ENCODE measurements at places on chromosomes 12 and 14.

- DNase-seq = no peak
These were observed 194.1 kb downstream of the ANO6 start for GRCh38 chr12:45409966-45410365.

DNA sequence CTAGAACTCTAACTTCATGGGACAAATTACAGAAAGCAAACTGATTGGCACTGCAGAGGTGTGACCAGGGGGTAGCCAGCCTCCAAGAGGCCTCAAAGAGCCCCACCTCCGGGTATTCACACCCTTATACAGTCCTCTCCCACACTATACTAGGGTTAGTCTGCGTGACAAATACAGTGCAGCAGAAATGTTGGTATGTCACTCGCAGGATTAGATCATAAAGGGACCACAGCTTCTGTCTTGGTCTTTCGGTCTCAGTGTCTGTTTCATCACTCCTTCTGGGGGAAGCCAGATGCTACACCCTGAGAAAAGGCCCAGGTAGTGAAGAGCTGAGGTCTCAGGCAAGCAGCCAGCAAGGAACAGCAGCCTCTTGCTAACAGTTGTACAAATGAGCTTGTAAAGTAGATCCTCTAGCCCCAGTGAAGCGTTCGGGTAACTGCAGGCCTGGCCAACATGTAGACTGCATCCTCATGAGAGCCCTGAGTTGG lies 68.9 kb upstream of the SAV1 start:
- DNase-seq = no peak

GRCh38 chr14:70707138-70708038 lies 65.7 kb downstream of the TTC9 start:
- DNase-seq = no peak

GRCh38 chr14:93712838-93713724 lies 75.2 kb downstream of the PRIMA1 start:
- peak; percentile 36 for DNase-seq

- no peak for DNase-seq
These were observed 248.6 kb upstream of the KRR1 start for GRCh38 chr12:75759842-75760572.

GRCh38 chr12:22624548-22624869 lies 462 bp upstream of the ETNK1 start:
- DNase-seq = no peak

- DNase-seq = no peak
These were observed 953.8 kb downstream of the TRHDE start for GRCh38 chr12:73225941-73226340.

DNA sequence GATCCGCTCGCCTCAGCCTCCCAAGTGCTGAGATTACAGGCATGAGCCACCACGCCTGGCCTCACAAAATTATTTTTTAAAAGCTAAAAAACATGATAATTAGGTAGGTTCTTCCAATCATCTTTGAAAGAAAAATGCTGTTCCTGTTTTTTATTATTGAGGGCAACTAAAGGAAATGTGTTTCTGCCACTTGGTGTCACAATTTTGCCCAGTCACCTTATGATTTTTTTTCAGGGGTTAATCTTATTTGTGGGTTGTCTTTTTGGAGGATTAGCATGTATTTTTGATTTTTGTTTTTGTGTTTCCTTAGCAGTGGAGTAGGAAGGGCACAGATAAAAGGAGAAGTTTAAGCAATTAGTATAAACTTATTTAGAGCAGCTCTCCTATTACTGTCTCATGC lies 79.8 kb downstream of the PRORP start:
- DNase-seq = no peak

- no peak for DNase-seq
These were observed 26.7 kb downstream of the OR10P1 start for GRCh38 chr12:55663391-55663790.

GRCh38 chr12:60176891-60177290 lies 581.1 kb downstream of the SLC16A7 start:
- DNase-seq = no peak

DNA sequence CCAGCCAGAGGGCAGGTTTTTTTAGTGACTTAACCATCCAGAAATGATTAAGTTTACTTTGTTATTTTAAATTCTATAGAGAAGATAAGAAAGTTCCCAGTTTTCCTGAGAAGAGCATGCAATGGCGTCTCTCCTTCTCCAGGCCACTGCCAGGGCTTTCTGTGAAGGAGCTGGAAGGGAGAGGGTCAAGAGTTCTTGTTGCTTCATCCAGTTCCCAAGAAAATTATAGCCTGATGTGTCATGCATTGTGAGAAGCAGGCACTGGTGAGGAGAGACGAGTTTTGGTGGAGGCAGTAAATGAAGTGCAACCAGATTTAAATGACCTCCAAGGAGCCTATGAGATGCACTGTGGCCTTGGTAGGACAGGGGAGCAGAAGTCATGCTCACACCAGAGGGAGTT lies 14.2 kb downstream of the ELK3 start:
- no peak for DNase-seq

GRCh38 chr12:3010214-3010930 lies 51.2 kb downstream of the TEAD4 start:
- no peak for DNase-seq

DNA sequence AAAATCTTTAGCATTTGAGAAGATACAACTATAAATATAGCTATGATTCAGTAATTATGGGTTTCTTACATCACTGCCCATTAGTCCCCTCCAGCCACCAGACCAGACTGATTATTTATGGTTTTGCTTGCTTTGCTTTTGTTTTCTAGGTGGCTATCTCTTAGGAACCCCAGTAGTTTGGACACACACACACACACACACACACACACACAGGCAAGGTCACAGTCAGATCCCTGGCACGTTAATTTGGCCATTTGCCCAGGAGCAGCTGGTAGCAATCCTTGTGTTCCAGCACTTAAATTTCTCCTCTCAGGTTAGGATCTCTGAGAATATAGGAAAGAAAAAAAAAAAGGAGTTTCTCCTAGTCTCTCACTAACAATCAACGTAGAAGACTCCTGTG lies 90.2 kb upstream of the RESF1 start:
- DNase-seq = no peak

DNA sequence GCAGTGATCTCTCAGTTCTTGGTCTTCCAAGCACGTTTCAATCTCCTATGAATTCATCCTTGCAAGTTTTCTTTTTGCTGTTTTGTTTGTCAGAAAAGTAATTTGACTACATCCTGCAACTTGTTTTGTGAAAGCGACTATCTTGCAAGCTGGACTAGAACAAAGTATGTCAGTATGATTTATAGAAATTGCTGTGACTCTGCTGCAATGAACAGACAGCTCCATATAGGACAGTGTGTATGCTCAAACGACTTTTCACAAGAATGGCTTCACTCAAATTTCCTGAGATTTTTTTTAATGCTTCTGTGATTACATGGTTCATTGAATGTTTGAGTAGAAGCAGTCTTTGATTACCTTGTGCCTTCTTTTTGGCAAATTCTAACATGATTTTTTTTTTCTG lies 123.5 kb upstream of the TRHDE start:
- DNase-seq = no peak

GRCh38 chr14:55638665-55639064 lies 58.7 kb downstream of the KTN1 start:
- no peak for DNase-seq

GRCh38 chr12:107448198-107448597 lies 237.4 kb upstream of the PWP1 start:
- no peak for DNase-seq

GRCh38 chr12:124354400-124354799 lies 59.5 kb downstream of the RFLNA start:
- no peak for DNase-seq

GRCh38 chr14:31251028-31251958 lies 43.7 kb upstream of the HECTD1 start:
- no peak for DNase-seq

DNA sequence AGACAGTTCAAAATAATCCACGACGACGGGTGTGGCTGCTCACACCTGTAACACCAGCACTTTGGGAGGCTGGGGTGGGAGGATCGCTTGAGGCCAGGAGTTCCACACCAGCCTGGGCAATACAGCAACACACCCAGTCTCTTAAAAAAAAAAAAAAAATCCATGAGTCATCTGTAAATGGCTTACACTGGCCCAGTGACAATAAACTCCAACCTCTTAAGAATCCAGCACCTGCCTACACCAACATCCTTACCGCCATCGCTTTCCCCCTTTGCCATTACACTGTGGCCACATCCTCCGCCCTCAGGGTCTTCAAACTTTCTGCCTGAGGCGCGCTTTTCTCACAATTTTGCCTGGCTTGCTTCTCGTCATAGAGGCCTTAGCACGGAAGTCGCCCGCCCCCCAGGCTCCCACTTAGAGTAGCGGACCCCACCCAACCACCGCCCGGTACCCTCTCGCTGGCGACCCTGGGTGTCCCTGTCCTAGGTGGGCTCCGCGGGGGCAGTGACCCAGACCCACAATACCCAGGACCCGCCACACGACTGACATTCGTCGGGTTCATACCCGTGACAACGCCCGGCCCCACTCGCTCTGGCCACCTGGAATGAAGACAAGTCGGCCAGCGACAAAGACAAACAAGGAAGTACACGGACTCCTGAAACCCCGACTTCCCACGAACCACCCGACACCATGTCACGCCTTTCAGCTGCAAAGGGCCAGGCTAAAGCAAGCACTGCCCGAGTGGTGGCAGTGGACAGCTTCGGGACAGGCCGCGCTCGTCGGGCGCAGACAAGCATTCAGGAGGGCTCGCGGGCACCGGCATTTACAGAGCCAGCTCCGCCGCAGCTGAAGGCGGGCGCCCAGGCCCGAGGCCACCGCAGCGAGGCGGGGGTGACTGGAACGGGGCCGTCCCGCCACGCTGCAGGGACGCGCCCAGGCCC lies 636 bp downstream of the GOLGA3 start:
- peak; percentile 31 for DNase-seq

DNA sequence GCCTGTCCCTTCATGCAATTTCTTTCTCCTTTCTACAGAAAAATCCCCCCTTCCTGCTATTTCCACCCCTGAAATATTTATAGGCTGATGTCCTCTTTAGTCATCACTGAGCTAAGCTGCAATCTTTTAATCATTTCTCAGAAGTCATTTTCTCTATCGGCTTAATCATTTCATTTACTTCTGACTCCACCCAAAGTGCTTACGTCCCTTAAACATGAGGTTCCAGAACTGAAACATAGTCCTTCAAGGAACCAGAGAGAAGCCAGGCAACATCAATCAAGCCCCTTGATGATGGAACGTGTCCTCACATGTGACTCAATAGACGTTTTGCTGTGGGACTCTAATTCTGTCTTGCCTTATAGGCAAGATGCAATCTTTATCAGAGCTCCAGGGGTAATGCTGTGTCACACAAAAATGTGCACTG lies 148.7 kb upstream of the KRR1 start:
- no peak for DNase-seq

GRCh38 chr14:63237791-63238190 lies 33.5 kb downstream of the RHOJ start:
- DNase-seq = no peak

- DNase-seq = no peak
These were observed 1.3 kb downstream of the MOK start for GRCh38 chr14:102303664-102304063.

DNA sequence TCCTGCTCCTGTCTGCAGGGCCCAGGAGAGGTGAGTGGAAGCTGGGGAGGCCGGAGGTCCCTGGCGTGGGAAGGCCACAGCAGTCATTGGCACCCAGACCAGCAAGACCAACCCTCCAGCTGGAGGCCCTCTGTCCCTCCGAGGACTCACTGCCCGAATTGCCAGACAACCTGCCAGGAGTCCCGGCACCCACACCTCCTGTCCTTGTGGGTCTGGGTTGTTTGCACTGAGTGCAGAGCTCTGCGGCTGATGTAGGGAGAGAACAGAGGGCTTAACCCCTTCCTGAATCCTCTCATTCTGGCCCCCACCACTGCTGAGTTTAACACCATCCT lies 204.9 kb downstream of the KIF26A start:
- no peak for DNase-seq

DNA sequence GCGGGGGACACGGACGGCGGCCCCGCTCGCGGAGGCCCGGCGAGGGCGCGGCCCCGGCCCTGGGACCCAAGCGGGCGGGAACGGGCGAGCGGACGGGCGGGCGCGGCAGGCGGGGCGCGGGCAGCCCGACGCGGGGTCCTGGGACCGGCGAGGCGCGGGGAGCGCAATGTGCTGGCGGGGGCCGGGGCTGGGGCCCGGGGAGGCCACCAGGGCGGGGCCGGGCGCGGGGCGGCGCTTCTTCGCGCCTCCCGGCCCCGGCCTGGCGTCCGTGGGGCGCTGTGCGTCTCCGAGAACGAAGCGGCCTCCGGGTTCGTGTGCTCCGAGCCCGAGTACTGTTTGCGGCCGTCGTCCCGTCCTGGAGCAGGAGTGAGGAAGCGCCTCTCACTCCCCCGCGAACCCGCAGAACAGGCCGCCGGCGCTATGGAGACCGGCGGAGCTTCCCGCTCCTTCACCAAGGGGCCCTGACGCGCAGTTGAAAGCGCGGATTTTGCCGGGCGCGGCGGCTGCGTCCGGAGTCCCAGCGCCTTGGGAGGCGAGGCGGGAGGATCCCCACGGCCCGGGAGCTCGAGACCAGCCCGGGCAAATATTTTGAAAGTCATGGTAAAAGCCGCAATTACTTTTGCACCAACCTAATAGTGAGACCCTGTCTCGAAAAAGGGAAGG lies 420 bp upstream of the ANKLE2 start:
- peak; percentile 17 for DNase-seq

GRCh38 chr14:104383088-104383995 lies 196.2 kb upstream of the C14orf180 start:
- no peak for DNase-seq

DNA sequence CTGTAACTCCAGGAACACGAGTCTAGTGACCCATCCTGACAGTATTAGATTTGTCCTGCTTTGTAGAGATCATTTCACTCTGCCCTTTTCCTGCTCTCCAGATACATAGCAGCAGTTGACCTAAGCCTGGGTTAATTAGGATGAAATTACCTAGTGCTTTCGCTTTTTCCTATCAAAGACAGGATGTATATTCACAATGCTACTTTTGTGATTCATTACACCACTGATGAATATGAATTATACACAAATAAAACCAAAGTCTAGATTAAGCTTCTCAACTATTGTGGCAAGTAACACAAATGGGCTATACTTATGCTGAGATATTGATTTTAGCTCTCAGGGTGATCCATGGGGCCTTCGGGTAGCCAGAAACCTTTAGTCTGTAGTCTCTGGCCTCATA lies 17.9 kb downstream of the CERS5 start:
- no peak for DNase-seq

- DNase-seq = no peak
These were observed 1.2 kb downstream of the GNPNAT1 start for GRCh38 chr14:52790011-52790755.

GRCh38 chr14:75049136-75049535 lies 2.1 kb downstream of the MLH3 start:
- no peak for DNase-seq
